ENCODE measurements at places on chromosomes 12 and 14.

DNA sequence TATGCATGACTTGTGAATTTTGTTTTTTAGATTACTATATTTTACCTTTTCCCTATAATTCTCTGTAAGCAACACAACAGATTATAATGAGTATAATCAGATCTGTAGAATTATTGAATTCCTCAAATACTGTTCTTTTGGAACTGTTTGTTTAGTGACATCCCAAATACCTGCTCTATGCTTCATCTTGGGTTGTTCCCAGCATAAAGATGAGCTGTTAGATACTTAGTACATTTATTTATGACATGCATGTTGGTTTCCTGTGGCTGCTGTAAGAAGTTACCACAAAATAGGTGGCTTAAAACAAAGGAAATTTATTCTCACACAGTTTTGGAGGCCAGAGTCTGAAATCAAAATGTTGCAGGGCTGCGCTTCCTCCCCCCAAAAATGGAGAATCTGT lies 78.4 kb downstream of the PTPRR start:
- no peak for DNase-seq

DNA sequence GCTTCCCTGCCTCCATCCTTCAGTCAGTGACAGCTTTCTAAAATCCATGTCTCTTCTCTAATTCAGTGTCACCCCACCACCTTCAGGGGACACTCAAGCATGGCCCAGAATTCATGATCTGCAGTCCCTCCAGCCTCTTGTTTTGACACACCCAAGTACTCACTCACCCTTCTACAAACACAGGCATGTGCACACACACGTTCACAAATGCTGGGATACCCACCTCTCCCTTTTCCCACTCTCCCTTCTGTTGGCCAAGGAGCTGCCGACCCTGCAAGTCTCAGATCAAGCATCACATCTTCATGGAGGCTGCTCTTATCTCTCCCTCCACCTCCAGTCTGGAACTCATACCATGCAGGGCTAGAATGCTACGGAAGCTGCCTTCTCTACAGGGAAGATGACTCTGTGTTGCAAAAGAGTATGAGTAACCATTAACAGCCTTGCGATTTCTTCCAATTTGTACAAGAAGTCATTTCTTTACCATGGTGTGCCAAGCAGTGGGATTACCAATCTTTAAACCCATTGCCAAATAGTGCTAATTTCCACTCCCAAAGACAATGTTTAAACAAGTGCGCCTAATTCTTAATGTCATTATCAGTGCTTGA lies 196.1 kb downstream of the BCL11B start:
- DNase-seq, result no peak

GRCh38 chr14:92539419-92539818 lies 25.8 kb downstream of the RIN3 start:
- DNase-seq, result peak; percentile 29

DNA sequence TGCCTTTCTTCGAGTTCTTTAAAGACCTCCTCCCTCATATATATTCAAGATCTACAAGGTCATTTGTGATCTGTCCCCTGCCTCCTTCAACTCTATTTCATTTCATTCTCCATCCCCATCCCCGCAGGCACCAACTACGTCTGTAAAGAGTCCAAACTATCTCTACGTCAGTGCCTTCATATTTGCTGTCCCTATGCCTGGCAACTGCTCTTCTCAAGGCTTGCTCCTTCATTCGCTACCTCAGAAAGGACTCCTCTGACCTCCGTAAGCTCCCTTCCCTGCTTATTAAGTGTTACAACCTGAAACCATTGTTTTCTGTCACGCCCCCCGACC lies 650 bp downstream of the LLPH start:
- no peak for DNase-seq

GRCh38 chr12:94225506-94225905 lies 77.1 kb downstream of the PLXNC1 start:
- no peak for DNase-seq

GRCh38 chr14:34982421-34983147 lies at the start of gene SRP54:
Gene SRP54 (plus strand): TSS chr14:34982992. CDS start chr14:34996710, 13,718 bp downstream.
- peak; percentile 99 for DNase-seq

DNA sequence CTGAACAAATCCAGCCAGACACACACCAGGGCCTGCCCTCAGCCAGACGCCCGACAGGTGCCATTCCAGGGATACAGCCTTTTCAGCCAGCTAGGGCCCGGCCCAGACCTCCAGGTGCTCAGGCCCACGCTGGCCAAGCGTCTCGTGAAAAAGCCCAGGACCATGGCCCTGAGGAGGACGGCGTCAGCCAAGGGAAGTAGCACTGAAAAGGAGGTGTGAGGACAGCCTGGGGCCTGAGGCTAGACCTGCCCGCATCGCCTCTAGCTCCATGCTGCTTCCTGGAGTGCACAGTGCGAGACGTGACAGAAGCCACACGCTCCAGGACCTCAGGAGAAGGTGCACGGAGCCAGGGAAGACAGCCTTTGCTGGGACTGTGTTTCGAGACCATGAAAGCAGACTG lies 29.8 kb downstream of the GOLGA3 start:
- DNase-seq, result no peak

DNA sequence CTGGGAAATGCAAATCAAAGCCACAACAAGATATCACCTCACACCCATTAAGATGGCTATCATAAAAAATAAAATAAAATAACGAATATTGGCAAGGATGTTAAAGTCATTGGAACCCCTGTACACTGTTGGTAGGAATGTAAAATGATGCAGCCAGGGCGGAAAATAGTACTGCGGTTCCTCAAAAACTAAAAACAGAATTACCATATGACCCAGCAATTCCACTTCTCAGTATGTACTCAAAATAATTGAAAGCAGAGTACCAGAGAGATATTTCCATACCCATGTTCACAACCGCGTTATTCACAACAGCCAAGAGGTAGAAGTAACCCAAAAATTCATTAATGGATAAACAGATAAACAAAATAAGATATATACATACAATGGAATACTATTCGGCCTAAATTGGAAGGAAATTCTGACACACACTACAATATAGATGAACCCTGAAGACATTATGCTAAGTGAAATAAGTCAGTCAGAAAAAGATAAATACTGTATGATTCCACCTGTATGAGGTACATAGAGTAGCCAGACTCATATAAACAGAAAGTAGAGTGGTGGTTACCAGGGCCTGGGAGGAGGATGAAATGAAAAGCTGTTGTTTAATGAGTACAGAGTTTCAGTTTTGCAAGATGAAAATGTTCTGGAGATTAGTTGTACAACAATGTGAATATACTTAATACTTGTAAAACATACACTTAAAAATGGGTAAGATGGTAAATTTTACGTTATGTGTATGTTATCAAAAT lies 84.6 kb downstream of the TXNDC16 start:
- DNase-seq, result no peak

DNA sequence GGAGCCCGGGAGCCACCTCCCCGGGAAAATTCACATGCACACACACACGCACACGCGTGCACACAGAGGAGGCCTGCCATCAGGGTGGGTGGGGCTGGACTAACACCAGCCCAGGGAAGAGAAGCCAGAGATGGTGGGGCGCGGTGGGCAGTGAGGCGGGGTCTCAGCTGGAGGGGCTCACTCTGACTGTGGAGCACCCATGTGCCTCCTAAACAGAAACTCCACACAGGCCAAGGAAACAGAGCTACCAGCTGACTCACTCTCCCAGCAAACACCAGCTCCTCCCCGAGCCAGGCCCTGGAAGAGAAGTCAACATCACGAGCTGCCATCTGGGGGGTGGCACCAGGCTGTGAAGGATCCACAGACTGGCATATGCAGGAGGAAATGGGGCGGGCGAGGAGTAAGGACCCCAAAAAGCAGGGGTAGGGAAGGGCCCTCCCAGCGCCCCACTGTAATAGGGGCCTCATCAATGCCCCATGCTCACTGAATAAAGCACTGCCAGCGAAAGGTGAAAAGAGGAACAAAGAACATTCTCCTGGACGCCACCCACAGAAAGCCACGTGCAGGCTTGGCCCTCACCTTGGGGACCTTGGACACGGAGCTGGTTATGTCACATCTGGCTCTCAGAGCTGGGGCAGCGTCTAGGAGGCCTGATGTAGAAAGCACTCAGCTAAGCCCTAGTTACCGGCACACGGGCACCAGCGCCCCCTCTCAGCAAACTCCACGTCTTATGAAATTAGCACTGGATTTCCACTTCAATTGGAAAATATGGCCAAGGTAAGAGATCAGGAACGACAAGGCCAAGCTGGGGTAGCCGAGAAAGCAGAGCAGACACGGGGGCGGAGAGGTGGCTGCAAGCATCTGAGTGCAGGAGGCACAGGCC lies 8.4 kb upstream of the INF2 start:
- DNase-seq, result no peak

DNA sequence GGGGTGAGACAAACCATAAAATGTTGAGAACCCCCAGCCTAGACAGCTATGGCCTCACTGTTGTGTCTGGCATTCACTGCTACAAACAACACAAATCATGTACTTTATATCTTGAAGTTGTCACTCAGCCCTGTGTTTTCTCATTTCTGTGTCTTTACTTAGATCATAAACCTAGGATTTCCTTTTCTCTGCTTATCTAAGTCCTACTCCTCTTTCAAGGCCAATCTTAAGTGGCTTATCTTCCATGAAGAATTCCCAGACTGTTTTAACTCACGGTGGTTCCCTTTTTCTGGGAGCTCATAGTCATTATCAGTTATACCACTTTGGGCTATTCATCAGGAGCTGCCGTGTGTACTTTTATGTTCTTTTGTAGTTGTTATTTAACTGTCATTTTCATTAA lies 42.1 kb downstream of the FLRT2 start:
- DNase-seq, result no peak

DNA sequence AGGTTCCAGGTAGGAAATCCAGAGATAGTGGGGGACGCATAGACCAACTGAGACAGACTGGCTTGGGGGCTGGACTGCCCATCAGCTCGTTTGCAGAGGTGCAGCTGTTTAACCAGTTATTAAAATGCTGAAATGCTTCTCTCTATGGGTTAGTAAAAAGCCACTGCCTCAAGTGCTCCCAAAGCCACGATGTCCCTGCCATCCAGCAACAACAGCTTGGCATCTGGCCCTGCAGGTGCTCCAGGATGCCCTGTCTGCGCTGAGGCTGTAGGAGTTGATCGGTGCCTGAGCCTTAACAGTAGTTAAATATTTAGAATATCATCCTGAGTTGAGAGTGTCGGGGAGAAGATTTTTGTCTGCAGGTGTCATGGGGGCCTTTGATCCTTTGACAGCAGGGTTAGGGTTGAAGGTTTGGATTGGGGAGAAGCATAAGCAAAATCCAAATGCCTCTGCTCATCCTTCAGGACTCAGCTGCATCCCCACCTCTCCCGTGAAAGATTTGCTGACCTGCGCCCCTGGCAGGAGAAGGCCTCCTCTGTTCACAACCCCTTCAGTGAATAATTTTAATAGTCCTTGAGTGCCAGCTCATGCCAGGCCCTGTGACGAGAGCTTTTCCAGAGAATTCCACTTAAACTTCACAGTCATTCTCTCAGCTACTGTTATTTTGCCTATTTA lies 127.3 kb upstream of the PWP1 start:
- DNase-seq, result no peak

- no peak for DNase-seq
Observed at GRCh38 chr12:47698631-47699030, 7.2 kb downstream of the RPAP3 start.

- DNase-seq, result no peak
Observed at GRCh38 chr14:89198544-89199329, 218.3 kb downstream of the FOXN3 start.

DNA sequence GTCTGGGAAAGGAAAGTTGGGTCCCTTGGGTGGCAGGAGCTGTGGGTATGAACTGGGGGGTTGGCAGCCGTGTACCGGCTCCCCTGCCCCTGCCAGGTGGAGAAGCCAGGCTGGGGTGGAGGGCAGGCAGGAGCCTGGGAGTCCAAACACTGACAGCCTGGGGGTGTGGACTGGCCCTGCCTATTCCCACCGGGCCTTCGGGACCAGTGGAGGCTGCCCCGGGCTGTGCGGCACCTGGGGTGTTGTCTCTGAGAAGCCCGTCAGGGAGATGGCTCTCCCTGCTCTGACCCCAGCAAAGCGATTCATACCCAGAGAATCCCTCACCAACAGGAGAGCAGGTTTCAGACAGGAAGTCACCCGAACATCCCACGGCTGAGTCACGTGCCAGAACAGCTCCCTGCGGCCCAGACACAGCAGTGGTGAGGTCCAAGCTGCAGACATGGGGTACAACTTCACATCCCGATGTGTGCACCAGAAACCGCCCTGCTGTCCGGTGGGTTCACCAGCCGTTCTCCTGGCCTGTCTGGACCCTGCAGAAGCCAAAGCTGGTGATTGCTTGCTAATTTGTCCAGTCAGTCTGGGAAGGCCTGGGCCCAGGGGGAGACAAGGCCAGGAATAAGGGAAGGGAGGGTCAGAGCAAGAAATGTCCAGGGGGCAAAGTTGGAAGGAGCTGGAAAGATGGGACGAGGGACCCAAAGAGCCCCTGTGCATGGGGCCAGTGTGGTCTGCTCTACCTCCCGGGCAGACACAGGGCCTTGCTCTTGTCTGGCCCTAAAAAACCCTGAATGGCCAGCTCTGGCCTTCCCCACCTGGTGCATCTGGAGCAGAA lies 2.1 kb upstream of the GPR132 start:
- peak; percentile 75 for DNase-seq

DNA sequence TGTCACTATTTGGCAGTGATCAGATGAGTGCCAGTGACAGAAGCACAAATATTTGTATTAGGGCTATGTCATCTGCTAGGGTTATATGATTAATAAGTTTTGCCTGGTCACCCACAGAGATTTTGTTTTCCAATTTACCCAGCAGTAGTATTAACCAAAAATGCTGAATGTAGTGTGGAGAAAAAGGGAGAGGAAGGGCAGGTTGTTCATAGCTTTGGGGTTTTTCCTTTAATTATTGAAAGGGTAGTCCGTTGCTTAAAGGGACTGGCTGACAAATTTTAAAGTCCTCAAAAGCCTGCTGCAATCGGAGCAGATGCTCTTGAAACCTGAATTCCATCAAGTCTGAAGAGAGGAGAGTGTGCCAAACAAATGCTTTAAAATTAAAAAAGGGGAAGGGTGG lies 237.9 kb upstream of the CCDC196 start:
- no peak for DNase-seq

DNA sequence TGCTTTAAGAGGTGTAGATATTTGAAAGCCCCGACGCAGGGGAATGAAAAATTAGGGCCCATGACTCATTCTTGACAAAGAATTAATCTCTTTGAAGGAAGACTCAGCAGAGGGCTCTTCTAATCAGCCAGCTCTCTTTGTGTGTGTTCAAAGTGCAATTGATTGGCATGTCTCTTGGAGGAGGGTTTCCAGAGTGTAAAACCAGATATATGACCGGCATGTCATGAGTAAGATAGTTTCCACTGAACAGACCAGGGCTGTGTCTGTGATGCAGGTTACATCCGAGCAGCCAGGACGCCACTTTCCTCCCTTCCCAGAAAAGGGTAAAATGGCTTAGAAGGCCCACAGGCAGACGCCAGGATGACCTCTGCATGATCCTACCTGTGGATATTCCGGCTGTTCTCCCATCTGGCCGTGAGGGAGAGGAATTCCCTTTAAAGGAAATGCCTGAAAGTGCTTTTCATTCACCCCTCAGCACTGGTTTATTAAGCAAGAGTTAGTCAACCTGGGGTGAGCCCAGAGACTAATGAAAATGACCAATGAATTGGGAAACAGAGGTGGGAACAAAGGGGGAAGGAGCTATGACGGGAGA lies 7.2 kb upstream of the KRT75 start:
- DNase-seq, result no peak
